ENCODE measurements at places on chromosomes 2 and 18.

DNA sequence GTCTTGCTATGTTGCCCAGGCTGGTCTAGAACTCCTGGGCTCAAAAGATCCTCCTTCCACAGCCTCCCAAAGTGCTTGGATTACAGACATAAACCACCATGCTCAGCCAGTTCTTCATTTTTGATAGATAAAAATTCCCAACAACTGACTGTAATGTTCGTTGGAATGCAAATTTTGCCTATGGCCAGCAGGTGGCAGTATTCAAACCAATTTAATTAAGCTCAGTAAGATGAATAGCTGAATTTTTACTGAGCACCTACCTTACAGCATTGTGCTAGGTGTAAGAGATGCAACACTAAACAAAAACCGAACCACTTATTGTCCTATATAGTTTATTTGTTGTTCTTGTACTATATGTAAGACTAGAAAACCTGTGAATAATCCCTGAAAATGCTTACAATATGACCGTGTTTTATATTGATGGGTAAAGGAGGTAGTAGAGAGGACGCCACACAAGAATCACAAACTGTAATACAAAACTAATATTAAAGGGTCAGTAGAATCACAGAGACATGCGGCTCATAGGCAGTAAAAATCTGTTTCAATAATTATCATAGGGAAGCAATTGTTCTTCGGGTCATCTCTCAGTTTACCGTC lies 8.2 kb upstream of the TMEM182 start:
- DNase-seq = no peak

- peak; percentile 79 for DNase-seq
Measured at GRCh38 chr2:120735746-120736170, at the start of gene GLI2. Gene GLI2 (plus strand): TSS chr2:120735868. CDS start chr2:120797321, 61,453 bp downstream.

DNA sequence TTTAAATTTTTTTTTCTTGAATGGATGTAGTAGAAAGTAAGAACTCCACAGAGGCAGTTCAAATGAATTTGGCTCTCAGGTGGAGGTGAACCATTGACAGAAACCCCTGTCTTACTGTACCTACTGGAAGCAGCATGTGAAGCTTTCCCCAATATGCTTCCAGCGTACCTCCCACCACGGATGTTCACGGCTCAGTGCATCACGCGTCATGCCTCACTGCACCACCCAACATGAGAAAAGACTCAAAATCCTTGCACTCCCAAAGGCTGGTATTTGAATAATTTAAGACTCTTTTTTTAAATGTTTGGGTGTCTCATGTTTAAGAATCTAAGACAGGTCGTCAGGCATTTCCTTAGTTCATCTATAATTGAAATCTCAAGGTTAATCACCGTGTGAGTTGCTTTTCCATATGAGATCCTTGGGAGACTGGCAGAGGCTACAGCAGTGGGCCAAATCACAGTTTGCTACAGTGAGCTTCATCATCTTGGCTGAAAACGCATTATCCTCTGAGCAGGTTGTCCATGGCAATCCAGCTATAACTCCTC lies 846.4 kb downstream of the DCDC2C start:
- DNase-seq = no peak

DNA sequence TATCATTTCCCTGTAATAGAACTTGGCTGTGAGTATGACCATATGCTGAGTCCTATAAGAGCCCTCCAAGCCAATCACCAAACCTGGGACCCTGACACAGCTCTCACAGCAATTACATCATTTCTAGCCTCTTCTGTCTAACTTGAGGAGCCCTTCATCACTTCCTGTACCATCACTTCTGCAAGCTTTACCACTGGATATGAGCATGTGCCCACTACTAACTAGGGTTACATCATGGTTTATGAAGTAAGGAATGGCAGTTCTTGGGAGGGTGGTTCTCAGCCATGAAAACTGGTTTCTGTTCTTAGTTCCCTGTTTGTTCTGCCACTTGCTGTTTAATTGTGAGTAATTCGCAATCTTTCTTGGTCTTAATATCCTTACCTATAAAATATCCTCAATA lies 31.0 kb upstream of the EPB41L3 start:
- DNase-seq = no peak

DNA sequence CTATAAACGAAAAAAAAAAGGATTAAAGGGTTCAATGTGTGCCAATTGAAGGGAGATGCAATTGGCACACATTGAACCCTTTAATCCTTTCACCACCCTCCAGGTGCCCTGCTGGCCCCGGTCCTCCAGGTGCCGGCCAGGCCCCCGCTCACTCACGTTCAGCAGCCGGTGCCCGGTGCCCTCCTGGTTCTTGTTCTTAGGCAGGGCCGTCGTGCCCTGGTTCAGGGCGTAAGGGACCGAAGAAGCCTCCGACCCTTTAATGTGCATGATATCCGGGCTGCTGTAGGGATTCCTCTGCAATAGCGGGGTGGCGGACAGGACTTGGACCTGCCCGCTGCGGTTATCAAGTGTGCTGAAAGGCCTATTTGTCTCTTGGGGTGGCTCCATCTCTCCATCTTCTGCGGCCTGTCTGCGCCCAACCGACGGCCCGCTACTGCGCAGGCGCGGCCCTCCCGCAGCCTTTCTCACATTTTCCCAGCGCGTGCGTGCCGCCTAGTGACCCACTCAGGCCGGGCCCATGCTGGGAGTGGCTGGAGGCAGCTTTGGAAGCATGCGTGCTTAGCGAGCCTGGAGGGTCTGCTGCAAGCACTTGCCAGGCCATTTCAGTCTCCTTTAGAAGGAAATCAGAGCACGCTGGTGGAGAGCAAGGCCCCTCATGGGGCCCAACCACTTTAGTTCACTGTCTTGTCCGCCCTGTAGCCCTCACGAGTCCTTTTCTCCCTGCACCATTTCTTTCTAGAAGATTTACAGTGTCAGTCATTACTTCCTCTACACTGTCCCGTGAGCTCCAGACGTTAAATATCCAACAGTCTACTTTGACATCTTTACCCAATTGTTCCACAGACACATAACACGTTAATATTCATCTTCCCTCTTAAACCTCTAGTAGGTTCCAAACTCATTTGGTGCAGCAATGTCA lies 24.3 kb downstream of the TMEM237 start:
- peak; percentile 60 for DNase-seq

GRCh38 chr2:216474925-216475670 lies 23.5 kb upstream of the RPL37A start:
- DNase-seq = no peak

DNA sequence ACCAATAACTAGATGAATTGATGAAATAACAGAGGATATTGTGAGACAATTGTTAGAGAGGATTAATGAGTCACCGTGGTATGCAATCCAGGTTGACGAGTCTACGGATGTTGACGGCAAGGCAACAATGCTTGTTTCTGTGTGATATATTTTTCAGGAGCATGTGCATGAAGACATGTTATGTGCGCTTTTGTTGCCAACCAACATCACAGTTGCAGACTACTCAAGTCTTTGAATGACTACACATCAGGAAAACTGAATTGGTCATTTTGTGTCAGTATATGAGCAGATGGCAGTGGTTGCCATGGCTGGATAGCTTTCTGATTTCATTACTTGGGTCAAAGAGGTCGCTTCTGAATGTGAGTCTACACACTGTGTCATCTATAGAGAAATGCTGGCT lies 96.8 kb upstream of the CRACDL start:
- no peak for DNase-seq

DNA sequence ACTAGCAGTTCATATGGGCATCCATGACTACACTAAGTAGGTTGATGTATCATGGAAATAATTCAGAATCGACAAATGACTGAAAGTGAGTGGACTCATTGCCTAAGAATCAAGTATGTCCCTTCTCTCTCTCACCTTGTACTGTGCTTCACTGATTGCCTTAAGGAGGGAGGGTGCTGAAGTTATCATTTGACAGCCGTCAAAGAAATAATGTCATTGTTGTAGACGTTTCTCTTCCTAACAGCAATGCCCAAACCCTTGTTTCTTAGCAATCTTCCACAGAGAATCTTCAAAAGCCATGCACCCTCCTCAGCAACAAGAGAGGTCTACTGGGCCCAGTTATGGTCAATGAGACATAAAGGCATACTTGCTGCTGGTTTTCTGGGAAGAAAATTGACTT lies 785.0 kb downstream of the SUCLG1 start:
- DNase-seq = no peak

DNA sequence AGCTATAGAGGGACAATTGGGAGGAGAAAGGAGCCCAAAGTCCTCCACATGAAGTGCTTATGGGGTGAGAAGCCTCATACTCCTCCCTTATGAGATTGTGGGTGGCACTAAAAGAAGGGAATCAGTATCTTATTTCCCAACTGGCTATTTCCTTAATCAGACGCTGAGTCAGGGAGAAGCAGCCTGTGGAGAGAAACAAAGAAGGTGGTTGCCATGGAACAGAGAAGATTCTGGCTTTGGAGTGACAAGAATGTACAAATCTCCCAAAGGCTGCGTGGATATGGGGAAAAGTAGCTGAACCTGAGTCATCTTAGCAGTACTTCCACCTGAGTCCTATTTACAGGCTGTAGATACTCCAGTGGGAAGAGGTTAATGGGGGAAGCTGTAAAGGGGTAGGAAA lies 115.8 kb upstream of the CWC22 start:
- no peak for DNase-seq

- no peak for DNase-seq
Measured at GRCh38 chr2:187646556-187646955, 92.3 kb upstream of the TFPI start.

DNA sequence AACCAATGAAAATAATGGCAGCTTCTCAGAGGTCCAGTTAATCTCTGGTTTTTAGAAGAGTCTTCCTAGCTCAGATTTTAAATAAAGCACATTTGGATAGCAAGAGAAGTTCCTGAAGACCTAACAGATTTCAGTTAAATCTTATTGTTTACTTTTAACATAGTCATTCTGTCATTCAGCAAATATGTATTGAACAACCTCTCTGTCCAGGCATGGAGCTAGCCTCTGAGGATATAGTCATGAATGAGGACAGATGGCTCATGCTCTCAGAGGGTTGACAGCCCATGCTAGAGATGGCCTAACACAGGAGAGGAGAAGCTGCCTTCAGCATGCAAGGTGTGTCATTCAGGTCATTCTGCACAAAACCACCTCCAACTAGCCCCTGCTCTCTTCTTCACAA lies 6.2 kb downstream of the CCBE1 start:
- no peak for DNase-seq

- DNase-seq = peak; percentile 42
Measured at GRCh38 chr2:43609290-43609918, 13.6 kb upstream of the THADA start.

GRCh38 chr2:235106874-235107639 lies 155.2 kb downstream of the SH3BP4 start:
- peak; percentile 58 for DNase-seq

DNA sequence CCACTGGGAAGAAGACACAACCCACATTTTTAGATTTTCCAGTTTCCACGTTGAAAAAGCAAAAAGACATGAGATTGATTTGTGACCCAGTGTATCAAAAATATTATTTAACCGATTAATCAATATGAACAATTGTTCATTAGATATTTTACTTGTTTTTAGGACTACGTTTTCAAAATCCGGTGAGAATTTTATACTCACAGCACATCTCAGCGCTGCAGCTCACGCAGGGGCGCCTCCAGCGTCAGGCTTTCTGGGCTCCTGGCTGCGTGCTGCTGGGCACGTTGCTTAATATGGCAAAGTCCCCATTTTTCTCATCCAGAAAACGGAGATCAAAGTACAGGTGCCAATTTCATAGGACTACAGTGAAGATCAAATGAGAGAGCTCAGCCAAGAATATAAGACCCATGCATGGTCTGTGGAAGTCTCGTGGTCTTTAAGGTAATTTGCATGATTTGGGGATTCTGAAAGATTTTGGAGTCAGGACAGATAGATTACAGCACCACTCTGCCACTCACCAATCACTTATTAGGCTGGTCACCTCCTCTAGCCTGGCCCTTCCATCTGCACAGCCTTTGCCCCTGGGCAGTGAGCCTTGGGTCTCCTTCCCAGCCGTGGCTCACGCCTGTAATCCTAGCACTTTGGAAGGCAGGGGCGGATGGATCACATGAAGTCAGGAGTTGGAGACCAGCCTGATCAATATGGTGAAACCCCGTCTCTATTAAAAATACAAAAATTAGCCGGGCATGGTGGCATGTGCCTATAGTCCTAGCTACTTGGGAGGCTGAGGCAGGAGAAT lies 36.2 kb downstream of the PTPN18 start:
- DNase-seq = peak; percentile 27

DNA sequence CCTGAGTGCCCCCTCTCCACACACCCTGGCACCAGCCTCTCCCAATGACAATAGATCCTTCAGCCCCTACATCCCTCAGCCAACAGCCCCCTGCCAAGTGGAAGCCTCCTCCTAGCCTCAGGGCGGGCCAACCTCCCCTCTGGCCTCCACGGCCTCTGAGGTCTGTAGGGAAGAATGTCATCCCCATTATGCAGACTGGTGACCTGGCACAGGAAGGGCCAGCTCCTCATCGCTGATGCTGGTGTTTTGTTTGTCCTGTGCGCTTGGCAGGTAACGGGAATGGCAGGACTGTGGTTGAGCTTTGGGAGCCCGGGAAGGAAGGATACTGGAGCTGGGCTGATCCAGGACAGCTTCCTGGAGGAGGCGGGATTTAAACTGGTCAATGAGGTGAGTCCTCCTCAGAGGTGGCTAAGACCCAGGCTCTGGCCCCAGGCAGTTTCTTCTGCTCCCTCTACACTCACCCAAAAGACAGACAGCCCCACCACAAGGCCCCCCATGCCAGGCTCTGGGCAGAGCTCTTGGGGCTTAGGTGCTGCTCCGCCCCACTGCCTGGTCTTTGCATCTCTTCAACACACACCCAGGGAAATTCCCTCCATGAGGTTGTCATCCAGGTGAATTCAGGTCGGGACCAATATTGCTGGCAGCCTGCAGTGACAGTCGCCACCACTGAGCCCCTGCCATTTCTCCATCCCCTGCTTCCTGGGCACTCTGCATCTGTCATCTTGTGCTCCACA lies 75.2 kb upstream of the SMAD7 start:
- no peak for DNase-seq

DNA sequence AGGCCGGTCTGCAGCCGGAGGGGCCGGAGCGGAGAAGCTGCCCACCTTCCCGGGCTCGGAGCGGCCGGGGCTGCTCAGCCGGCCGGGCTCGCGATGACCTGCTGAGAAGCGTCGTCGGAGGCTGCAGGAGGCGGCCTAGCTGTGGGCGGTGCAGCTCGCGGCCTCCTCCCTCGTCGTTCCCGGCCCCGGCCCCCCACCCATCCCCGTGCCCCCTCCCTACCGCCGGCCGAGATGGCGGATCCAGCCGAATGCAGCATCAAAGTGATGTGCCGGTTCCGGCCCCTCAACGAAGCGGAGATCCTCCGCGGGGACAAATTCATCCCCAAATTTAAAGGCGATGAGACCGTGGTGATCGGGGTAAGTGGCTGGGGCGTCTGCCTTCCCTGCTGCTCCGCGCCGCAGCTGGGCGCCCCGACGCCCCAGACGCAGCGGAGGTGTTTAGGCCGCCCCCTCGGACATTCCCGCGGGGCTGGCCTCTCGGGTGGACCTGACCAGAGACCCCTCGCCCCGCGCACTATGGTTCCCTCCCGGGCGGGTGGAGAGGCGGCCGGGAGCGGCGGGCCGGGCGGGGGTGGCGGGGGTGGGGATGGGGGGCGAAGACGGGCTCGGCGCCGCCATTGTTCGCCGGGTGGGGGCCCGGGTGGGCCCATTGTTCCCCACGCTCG lies 492 bp downstream of the KIF5C start:
- no peak for DNase-seq

GRCh38 chr2:200448455-200448854 lies 61.4 kb downstream of the KCTD18 start:
- no peak for DNase-seq

Data from uterus (tissue), 4 donors.